ENCODE measurements at places on chromosomes 7 and 10. TPM values are rescaled to one million over a fixed set of nuclear protein-coding genes. Genes with fewer than 3 reads are reported as not detected.

- DNase-seq = no peak
Observed at GRCh38 chr10:1147810-1148209, 91.6 kb downstream of the WDR37 start.

DNA sequence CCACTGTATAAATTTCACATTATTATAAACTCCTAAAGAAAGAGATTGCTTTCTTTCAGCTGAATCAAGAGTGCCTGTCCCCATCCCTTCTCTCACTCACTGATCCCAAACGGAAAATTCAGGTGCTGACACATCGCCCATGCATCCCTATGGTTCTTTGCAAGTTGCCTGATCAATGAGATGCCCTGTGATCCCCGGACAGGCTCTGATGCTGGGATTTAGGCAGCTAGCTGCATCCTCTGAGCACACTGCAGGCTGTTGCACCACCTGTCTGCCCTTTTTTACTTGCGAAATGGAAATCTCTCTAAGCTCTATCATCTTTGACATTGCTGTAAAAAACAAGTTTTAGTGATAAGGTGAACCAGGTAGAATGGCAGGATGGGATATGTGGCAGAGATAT, 456.5 kb downstream of the GATA3 start:
- no peak for DNase-seq

DNA sequence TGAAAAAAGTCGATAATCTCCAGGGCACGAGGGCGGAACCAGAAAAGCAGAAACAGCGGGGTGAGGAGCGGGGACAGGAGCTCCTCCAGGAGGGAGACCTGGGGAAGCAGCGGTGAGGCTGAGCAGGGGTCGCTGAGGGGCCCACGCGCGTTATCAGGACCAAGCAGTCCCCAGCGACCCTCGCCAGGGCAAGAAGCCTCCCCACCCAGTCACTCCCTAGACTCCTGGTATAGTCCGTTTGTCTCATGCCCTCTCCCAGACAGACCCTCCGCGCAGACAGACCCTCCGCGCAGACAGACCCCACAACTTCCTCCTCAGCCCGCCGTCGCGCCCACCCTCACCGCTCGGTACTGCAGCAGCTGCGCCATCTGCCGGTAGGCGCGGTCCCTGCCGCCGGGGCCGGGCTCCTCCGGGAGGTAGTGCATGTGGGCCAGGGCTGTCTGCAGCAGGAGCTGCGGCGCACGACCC, 6.3 kb downstream of the ATG9B start:
- DNase-seq = peak; percentile 81

DNA sequence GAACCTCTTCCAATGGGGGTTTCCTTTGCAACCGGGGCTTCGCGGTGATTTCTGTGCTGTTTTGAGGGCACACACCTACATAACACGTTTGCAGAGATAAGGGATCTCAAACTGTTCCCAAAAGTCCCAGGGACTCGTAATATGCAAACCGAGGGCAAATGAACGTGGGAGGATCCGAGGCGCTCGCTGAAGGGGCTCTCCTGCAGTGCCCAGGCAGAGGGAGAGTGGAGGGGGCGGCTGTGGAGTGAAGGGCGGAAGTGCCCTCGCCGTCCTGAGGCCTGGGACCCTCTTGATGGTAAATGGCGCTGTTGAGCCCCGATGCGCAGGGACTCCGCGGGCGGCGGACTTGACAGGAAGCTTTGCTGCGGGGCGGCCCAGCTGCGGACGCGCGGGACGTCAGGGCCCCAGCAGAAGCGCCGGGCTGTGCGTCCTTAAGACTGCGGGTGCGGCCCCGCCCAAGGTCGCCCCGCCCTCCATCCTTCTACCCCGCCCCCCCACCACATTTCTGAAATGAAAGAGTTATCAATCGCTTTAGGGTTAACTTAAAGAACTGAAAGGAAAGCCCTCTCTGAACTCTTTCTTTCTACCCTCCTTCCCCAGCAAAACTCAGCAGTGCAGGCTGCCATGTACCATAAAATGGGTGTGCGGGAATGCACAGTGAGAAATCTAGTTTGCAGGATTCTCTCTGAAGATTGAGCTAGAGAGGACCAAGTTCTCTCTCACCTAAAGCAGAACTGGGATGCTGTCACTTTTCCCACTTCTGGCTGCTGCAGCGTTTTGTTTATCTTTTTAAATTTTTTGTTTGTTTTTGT, 151.8 kb upstream of the YAE1 start:
- DNase-seq = peak; percentile 55

GRCh38 chr10:124011464-124011863, 81.9 kb downstream of the CHST15 start:
- no peak for DNase-seq

- peak; percentile 81 for DNase-seq
Observed at GRCh38 chr7:92695308-92696261, 105.4 kb upstream of the FAM133B start.

GRCh38 chr7:55964261-55965099, at the start of gene NIPSNAP2:
Gene NIPSNAP2, plus strand, starts transcription at chr7:55964585. Its CDS starts 25 bp downstream, at chr7:55964610.
- DNase-seq = peak; percentile 57

DNA sequence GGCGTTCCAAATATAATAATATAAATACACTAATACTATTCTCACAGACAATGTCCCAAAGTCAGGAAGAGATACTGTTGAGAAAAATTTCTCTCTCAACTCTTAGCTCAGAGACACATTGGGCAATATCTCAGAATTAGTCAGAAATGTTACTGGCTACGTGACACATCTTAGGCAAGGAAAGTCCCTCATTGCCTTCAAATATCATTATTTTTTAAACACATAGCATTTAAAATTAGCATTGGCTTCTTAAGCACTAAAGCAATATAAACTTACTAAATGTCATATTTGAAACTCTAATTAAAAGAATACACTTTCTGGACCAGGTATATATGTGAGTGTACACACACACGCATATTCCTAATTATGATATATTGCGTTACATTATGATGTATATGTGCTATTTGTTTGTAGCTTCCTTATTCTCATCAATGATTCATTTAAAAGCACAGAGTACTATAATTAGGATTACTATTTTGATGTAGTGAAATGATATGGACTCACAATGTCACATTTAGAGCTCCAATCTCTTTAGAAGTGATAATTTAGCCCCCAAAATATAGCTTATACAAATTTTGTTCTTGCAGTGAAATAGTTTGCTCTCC, 255.8 kb downstream of the TWIST1 start:
- no peak for DNase-seq

GRCh38 chr10:98667081-98667480, 220.3 kb upstream of the HPS1 start:
- no peak for DNase-seq

DNA sequence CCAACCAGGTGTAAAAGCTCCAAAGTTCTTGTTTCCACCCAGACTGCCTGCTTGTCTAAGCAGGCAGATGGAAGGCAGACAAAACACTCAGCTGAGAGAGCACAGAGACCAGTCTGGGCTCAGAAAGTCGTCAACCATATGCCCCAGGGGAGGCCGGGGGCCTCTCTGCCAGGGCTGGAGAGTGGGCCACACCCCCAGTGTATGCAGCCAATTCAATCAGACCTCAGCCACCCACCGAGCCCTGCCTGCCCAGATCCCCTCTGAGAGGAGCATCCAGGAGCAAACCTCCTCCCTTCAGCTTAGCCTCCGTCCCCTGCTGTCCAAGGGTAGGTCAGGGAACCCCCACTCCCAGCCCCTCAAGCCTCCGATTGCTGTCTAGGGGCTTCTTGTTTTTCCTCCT, 196.3 kb downstream of the LSM5 start:
- no peak for DNase-seq

DNA sequence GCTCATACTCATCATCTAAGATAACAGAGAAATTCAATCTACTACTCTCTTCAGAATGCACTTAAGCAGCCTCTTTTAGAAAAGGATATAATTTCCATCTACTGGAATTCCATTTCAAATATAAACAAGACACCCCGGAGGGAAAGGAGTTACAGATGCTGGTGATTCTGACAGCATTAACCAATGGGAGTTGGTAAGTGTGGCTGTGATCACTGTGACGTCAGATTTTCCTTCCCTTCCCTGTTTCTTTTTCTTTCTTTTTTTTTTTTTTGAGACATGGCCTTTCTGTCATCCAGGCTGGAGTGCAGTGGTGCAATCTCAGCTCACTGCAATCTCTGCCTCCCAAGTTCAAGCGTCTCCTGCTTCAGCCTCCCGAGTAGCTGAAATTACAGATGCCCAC, 106.6 kb downstream of the ACTR3B start:
- DNase-seq = no peak

DNA sequence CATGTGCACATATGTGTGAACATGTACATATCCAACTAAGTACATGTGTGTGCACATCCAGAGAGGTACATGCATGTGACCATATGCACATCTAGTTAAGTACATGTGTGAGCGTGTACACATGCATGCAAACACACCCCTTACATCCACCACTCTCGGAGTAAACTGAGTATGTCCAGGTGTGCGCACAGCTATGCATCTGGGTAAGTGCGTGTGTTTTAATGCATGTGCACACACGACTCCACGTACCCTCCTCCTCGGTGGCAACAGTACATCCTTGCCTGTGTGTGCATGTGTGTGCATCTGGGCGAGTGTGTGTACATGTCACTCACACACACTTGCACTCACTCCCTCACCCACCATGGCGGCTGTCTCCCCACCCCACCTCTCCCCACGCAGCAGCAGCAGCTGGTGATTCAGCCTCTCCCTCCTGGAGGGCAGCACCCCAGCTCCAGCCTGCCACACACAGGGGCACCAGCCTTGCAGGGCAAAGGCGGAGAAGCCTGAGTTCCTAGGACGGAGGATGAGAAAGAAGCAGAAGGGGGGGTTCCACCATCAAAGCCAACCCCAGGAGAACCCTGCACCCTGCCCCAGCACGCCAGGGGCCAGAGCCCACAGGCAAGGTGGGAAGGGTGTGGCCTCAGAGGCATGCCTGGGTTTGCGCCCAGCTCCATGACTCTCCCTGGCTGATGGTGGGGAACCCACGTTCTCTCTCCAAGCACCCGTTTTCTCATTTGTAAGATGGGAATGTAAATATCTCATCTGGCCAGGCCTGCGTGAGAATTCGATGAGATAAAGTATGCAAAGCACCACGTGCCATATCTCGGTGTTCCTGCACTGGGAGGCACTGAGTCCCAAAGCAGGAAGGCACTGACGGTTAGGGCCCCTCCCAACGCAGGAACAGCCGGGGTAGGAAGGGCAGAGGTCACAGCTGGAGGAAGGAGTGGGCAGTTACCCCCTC, 27.7 kb upstream of the DNAAF5 start:
- DNase-seq = no peak

- DNase-seq = peak; percentile 74
Observed at GRCh38 chr10:126904818-126905701, at the start of gene DOCK1. Gene DOCK1, plus strand, starts transcription at chr10:126905428. Its CDS starts 90 bp downstream, at chr10:126905518.

DNA sequence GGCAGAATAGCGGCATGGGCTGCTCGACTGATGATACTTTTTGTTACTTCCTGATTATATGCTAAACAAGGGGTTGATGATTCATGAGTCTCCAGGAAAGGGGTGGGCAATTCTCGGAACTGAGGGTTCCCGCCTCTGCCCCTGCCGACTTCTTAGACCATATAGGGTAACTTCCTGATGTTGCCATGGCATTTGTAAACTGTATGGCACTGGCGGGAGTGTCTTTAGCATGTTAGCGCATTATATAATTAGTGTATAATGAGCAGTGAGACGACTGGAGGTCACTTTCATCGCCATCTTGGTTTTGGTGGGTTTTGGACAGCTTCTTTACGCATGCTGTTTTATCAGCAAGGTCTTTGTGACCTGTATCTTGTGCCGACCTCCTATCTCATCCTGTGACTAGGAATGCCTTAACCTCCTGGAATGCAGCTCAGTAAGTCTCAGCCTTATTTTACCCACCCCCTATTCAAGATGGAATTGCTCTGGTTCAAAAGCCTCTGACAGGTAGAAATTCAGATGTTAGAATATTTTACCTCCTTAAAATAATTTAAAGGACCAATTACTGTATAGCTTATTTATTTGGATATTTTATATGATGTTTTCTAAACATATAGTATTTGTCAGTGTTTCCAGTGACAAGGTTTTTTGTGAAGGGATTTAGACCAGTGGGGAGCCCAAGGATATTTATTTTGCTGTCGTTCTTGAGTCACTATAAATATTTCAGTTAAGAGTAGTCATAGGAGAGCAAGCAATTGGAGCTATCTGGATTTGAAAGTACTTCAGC, 90.1 kb upstream of the PIK3CG start:
- no peak for DNase-seq

DNA sequence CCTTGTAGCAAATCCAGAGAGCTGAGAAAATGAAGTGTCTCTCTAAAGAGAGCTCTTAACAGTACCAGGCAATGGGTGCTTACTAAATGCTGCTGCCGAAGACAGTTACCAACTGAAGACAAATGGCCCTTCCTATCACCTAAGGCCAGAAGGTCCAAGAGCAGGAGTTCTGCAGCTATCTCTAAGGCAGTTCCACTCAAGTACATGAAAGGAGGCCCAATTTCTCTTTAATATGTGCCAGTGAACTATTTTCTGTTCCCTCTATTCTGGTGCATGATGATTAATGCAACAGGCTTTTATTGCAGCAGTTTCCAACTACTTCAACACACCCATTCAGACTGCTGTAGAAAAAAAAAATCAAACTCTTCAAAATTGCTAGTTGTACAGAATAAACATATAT, 122.5 kb downstream of the SLC25A13 start:
- DNase-seq = no peak

GRCh38 chr10:115931309-115931708, 341.7 kb downstream of the GFRA1 start:
- DNase-seq = no peak

- DNase-seq = no peak
Observed at GRCh38 chr7:139673230-139673629, 104.6 kb downstream of the HIPK2 start.

- no peak for DNase-seq
Observed at GRCh38 chr10:114483575-114483974, 79.3 kb upstream of the AFAP1L2 start.

- DNase-seq = no peak
Observed at GRCh38 chr10:97463363-97464132, 17.6 kb downstream of the ZDHHC16 start.

GRCh38 chr10:4070921-4071660, 286.1 kb upstream of the KLF6 start:
- no peak for DNase-seq

DNA sequence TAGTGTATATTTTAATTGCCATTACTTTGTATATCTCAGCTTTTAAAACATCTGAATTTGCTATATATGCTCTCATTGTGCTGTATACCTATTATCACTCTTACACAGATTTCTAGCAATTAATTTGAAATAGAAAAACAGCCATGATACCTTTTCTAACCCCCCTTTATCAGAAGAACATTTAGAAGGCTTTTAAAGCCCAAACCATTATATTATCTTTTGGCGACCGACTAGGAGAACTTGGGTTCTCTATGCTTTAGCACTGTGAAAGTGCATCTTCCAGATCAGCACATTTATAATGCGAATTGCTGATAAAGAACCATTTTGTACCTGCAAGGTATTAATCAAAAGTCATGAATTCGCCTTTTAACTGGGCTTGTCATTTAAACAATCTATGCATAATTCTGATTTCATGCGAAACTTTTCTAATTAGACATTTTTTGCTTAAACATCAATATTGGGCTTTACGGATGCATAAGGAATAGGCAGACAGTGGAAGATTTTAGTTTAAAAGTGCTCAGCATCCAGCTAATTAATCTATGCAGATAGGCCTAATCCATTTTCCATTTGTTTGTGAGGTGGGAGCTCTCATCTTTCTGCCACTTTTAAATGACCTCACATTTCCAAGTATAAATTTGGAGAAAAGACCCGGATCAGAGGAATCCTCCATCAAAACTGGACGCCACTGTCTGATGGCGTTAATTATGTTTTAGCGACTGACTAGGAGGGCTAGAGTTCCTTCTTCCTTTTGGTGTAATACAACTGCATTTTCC, 1.2 kb upstream of the MLLT10 start:
- DNase-seq = no peak

Gene SORCS3
- total RNA-seq = not detected

Gene TRIL
- 1.7 TPM for total RNA-seq

Gene OR2A1
- total RNA-seq = not detected

Gene CACNB2
- total RNA-seq = 35.4 TPM

Gene HOXA5
- 16.6 TPM for total RNA-seq

Gene STEAP1B
- total RNA-seq = not detected

All from Peyer's patch (tissue), 4 donors.